NCI-H2081 (cell line): ENCODE measurements at places on chromosomes 13 and 19.

- no peak for DNase-seq
Observed at GRCh38 chr19:3160219-3160618, 18.4 kb upstream of the S1PR4 start.

- DNase-seq: no peak
Observed at GRCh38 chr19:54434873-54435214, 14.2 kb upstream of the LENG8 start.

GRCh38 chr13:76503766-76504165 lies 382.4 kb downstream of the KCTD12 start:
- DNase-seq: no peak

DNA sequence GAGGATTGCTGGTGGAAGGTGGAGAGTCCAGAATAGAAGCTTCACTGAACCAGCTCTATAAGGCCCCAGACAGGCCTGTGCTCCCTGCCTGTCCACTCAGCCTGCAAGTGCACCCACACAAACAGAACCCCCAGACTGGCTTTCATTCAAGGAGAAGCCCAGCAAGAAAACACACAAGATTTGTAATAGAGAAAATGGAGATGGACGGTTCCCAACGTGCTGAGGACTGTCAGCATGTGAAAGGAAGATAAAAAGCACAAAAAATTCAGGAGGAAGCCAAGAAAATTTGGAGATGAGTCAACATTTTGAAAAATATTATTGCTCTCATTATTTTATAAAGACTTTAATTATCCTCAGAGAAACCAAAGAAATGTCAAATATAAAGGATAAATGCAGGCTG lies 218.2 kb upstream of the SLC10A2 start:
- no peak for DNase-seq

DNA sequence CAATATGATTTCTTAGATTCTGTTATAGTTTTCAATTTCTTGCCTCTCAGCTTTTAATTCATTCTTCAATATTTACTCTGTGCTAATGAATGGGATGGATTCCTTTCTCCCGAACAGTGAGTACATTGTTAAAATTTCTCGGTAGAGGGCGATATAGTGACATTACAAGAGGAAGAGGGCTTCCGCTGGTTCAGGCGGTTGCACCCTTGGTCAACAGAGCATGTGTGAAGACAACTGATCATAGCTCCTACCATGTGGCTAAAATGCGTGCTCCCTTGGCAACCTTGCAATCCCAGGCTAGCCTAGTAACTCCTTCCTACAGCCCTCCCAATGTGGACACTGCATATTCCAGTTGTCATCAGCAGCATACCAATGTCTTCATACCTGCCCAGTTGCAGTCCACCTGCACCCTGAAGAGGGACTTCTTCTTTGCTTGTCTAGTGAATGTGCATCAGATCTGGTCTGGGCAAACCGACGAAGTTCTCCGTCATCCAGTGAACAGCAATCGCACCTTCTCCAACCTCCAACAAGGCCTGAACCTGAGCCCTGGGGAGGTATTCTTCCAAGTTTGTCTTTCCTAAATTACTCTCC lies 653.0 kb upstream of the GPC6 start:
- no peak for DNase-seq

DNA sequence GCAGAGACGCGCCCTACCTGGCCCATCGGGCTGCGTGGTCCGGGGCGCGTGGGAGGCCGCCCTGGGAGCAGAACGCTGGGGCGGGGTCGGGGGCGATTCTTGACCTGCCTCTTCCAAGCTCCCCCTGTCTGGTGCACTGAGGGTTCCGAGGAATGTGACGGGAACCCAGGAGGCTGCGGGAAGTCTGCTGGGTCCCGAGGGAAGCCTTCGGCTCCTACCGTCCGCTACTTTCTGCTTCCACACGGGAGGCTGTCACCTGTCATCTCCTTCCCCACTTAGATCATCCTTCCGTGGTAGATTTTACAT lies 781 bp upstream of the SPRYD7 start:
- no peak for DNase-seq

DNA sequence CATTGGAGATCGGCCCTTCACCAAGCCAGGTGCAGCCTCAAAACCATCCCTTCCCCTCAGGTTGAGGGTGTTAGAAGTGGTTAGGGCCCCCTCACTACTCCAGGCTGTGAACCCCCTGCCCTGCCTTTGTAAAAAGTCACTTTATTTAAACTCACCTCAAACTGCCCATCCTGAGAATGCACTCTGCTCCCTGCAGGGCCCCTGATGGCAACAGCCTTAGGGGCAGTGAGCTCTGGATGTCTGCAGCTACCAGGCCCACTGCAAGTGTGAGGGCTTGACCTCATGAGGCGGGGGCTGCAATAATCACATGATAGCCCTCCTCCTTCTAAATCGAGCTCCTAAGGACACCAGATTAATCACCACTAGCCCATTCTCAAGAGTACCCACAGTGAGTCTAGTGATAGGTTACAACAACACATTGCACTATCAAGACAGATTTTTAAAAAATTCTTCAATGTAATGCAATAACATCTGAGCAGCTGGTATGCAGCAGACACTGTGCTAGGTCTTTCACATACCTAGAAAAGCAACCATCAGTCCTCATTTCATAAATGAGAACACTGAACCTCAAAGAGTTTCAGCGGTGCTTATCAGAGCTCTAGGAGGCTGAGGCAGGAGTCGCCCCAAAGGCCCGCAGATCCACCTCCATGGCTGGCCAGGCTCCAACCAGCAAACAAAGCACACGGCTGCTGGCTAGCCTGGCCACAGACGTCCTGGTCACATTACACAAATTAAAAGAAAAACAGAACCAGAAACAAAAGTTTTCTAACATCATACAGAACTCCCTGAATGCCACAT lies 26.0 kb downstream of the SLC7A1 start:
- DNase-seq: peak; percentile 41

GRCh38 chr19:40424637-40425449 lies 949 bp downstream of the SERTAD1 start:
- DNase-seq: no peak

DNA sequence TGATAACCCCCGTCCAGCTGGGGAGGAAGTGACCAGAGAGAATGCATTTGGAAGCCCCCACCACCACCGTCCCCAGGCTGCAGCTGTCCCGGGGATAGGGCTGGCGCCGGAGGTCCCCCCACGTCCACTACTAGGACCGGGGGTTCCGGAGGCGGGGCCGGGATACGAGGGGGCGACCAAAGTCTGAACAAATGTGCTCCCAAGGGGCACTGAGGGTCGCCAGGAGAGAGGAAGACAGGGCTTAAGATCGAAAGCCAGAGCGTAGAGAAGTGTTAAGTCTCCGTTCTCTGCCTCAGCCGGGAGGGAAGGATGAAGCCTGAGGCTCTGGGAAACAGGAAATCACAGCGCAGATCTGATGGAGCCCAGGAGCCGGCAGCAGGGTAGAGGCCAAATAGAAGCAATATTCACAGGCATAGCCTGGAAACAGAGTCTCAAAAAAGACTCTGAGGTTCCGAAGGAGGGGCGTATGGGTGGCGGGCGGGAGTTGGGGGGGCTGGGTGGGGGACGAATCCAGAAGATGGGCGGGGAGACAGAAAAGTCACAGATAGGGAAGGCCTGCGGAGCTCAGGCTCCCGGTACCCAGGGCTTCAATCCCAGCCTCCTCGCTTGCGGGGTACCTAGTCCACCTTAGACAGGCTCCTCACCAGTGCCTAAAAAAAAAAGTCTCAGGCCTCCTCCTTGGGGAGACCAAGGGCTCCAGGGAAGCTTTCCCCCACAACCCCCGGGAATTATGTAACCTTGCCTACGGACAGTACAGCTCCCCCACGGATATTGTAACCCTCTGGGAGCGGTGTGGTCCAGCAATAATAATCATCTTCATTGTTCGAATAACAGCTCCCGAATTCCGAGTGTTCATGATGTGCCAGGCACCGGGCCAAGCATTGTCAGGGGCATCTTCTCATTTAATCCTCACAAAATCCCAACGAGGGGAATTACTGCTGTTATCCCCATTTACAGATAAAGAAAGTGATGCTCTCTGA lies 1.1 kb upstream of the ERF start:
- no peak for DNase-seq

DNA sequence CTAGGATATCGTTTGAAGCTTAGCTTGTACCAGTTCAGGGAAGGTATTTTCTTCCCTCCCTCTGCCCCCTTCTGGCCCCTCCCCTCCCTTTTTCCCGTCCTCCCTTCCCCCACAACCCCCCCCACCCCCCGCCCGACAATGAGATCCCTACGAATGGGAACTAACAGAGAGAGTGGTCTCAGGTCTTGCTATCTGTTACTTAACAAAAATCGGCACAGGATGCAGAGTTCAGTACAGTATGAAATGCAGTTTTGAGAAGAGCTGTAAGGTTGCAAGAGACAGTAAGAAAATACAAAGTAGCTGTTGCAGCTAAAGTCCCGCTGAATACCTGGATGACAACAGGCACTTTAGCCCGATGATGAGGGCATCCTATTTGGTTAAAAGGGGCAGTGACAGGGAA lies 3.1 kb upstream of the DACH1 start:
- DNase-seq: no peak

DNA sequence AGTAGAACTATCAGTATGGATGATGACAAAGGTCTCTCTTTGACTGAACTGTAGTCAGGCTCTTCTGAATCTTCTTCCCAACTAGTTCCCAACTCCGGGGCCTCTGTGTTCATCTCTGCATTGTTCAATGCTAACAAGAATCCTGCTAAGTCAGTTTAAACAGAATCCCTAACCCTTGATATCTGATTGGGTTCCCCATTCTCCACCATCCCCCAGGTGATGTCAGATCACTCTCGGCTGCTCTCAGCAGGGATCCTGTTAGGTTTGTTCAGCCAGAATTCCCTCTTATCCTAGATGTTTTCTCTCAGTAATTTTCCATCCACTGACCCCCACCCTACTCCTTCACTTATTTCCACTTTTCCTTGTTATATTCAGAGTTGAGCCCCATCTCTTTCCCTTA lies 223.6 kb downstream of the RGCC start:
- DNase-seq: no peak

- DNase-seq: no peak
Observed at GRCh38 chr19:13952931-13953531, 722 bp downstream of the DCAF15 start.

GRCh38 chr19:1244693-1245451 lies 3.3 kb downstream of the ATP5F1D start:
- DNase-seq: no peak

GRCh38 chr13:74892096-74892495 lies 589.9 kb downstream of the TBC1D4 start:
- no peak for DNase-seq

GRCh38 chr19:49637821-49638738 lies 1.9 kb downstream of the RRAS start:
- no peak for DNase-seq

DNA sequence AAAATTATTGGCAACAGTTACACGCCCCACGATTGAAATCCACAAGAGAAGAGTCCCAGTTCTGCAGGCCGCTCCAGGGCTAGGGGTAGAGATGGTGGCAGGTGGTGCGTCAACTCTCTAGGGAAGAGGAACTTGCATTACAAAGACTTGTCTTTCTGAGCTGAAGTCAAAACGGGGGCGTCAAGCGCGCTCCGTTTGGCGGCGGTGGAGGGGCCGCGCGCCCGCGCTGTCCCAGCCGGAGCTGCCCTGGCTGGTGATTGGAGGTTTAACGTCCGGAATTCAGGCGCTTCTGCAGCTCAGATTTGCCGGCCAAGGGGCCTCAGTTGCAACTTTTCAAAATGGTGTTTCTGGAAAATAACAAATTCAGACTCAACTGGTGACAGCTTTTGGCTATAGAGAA lies 38.9 kb downstream of the SOX1 start:
- no peak for DNase-seq

GRCh38 chr13:33351319-33351718 lies 65.8 kb upstream of the STARD13 start:
- no peak for DNase-seq

DNA sequence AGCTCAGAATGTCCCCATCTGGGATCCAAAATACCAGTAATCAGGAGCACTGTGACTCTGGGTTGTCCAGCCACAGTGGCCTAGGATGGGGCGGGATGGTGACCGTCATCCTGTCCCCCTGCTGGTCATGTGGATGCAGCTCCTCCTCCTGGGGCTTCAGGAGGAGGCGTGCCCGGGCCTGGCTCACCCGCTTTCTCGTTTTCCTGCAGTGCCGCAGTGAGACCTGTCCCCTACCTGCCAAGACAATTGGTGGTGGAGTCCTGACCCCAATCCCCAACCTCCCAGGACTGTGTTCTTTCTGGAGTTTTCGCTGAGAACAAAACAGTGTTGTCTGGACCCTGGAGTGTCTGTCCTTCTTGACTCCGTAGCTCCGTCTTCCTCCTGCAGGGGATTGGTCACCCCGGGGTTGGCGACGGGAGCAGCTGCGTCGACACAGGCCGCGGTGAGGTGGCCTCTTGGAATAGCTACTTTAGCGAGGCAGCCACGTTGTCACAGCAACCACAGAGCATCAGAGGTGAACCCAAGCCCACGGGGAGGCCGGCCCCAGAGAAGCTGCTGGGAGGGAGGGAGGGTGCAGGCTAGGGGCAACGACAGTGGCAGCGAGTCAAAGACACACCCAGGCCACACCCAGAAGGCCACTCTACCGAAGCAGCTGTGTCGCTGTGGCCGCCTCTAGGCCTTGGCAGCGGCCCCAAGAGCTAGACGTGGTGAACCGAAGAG lies 10.2 kb upstream of the EMC10 start:
- no peak for DNase-seq

DNA sequence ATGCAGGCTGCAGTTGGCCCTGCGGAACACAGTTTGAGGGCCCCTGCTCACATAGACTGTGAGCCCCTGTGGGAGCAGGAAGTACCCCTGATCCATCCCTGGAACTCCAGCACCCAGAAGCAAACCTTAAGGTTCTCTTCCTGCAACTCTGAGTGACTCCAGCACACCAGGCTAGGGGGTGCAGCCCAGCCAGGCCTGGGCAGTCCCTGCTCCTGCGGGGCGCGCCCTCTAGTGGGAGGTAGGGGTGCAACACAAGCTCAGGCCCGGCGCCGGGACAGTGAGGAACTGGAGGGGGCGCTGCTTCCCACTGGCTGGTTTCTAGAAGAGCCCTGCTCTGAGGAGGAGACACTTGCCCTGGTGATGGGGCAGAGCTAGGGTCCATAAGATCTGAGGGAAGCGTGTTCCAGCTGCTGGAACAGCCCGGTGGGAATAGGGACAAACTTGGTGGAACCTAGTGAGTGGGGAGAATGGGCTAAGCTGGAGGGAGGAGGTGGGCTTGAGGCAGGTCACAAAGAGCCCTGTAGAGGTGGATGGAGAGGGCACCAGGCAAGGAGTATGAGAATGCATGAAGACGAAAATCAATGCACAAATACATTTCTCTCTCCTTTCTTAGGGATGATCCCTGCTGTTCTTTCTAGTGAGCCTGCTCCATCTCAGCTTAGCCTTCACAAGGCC lies 5.0 kb downstream of the ZSCAN5A start:
- peak; percentile 24 for DNase-seq

- DNase-seq: no peak
Observed at GRCh38 chr13:42992764-42993122, 702 bp upstream of the EPSTI1 start.
